ENCODE measurements at places on chromosomes 1 and 21. TPM values are rescaled to one million over a fixed set of nuclear protein-coding genes. Genes with fewer than 3 reads are reported as not detected.

DNA sequence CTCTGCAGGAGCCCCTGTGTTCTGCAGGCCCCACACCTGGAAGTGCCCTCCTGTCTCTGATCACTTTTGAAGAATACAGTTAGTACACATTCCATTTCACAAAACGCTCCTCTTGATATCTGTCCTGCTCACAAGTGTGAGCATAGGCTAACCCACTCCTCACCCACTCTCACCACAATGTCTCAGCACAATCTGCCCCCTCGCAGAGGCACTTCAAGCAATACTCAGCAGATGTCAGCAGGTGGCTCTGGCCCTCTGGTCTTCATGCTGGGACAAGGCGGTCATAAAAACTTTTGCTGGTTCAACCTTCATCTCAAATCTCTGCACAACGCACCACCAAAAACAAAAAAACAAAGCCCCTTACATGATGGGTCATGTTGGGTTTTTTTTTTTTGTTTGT, 671.2 kb downstream of the MATN1 start:
- no peak for DNase-seq

DNA sequence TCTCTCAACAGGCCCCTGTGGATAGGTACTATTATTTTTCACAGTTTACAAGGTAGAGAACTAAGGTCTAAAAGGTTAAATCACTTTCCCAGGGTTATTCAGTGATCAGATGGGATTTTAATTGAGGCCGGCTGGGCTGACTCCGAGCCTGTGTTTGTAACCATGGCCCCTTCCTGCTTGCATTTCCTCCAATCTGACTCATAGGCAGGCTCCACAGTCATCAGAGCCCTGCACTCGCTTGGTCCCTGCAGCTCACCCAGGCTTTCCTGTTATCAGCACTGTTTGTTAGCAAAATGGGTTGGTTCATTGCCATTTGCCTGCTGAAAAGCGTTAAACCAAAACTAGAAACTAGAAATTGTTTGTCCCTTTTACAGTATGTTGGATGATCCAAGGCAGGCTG, 41.4 kb upstream of the LMX1A start:
- DNase-seq: no peak

- no peak for DNase-seq
These were observed 61.3 kb downstream of the BCAR3 start for GRCh38 chr1:93620172-93620840.

DNA sequence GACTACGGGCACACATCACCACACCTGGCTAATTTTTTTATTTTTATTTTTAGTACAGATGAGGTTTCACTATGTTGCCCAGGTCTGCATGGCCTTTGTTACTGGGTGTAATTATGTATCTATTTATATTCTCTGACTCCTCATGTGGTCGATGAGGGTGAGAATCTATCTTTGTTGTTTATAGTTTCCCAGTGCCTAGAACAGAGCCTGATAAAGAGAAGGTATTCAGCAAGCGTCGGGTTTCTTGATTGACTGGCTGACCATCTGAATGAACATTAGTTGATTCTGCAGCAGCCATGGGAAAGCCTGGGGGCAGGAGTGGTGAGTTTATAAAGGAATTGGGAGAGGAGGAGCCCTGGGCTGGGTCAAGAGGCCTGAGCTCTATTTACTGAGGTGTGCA, 28.5 kb downstream of the SERINC2 start:
- no peak for DNase-seq

- no peak for DNase-seq
These were observed 221.8 kb downstream of the NTNG1 start for GRCh38 chr1:107362468-107363140.

DNA sequence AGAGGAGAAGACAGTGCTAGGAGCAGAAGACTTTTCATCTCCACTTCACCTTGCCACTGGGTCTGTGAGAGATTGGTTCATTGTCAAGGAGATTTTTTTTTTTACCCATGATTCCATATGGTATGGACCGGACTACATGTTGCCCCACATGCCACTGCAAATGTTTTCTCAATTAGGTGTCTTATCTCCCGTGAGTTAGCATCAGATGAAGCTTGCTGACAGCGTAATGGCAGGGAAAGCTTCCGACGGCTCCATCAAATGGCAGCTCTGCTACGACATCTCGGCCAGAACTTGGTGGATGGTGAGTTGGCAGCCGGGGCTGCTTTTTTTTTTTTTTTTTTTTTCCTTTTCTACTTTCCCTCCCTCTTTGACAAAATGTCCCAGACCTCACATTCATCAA, 217.2 kb upstream of the NFIA start:
- DNase-seq: no peak

DNA sequence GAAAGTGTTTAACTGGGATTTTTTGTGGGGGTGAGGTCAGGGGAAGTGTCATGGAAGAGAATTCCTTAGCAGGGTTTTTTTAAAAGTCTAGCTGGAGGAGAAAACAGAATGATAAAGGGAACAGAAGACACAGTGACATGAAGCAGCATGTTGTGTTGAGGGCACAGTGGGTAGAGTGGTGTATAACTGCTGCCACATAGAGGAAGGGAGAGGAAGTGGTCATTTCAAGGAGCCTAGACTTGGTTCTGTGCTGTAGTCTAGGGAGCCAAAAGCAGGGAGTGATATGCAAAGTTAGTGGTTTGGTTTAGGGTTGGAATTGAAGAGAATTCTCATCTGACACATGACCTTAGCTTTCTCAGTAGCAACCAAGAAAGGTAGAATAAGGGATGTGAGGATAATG, 10.2 kb downstream of the EEIG2 start:
- DNase-seq: peak; percentile 61

DNA sequence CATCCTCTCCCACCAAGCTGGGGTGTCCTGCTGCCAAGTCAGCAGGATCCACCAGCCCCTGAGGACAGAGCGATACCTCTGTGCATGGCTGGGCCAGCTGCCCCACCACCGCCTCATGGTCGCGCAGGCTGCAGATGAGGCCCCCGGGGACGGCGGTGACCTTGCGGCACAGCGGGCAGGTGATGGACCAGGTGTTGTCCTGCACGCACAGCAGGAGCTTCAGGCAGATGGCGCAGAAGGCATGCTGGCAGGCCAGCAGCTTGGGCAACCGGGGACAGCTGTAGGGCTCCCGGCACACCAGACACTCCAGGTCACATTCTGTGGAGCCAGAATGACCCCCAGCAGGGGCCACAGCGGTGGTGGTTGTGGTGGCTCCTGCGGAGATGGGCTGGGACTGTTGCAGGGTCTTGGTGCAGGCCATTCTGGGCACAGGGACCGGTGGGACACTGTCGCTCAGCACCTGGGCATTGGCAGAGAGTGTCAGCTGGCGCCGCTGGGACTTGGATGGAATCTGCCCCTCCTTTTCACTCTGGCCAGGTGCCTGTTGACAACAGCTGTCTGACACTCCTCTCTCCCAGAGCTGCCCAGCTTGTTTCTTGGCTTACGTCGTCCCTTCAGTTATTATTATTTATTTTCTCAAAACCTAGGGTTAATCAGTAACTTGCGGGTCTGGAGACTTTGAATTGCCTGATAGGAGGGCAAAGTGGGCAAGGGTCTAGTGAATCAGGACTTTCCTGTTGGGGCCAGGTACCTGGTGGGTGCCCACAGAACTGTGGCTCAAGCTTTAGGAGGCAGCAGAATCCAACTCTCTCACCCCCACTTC, at the start of gene RNF186:
RNF186 (minus strand) TSS at position 603 of the 823 bp plus-strand sequence; CDS start at position 421, 182 bp downstream.
- no peak for DNase-seq

DNA sequence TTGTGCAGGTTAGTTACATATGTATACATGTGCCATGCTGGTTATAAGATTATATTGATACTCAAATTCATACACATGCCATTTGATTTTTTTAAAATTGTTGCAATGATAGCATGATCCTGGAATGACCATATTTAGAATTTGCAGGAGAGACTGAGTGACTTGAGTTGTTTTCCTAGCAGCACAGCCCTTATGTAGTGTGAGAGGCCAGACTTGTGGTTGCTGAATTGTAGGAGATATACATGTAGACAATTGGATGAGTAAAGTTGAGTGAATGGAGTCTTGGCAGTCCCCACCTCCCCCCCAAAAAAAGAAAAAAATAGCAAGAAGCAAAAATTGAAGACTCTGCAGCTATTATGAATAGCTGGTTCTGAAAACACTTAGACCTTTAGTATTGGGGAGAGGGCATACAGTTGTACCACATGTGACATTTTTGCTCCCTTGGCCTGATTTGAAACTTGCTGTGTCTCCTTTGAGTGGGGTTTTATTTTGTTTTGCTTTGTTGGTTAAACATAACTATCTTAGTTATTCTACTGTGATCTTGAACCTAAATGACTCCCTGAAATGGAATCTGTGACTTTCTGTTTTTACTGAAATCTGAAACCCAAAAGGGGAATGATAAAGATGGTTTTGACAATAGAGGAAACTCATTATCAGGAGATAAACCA, 280.3 kb downstream of the HMCN1 start:
- DNase-seq: no peak

GRCh38 chr1:40630488-40631223, 34.8 kb downstream of the RIMS3 start:
- no peak for DNase-seq

DNA sequence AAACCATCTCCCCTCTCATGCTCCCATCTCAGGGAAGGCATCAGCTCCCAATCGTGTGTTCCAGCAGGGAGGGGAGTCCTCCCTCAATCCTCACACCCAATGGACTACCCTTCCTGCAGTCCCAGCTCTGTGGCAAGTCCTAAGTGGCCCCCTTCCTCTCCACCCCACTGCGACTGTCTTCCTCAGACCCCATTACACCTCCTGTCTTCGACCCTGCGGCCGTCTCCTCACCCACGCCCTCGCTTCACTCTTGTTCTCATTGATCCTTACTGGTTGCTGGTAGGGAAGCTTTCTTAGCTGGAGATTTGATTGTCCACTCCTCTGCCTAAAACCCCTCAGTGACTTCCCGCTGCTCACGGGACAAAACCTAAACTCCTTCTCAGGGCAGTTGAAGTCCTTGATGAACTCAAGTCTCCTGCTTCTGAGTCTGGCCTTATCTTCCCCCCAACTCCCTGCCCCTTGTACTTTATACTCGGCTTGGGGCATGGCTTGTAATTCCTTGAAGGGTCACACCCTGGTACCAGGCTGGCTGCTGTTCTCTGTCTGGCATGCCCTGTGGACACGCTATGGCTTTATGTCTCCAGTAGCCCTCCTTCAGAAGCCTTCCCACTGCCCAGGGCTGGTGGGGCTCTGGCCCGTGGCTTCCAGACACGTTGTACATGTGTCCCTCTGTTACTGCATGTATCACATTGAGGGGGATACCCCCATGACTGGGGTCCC, 2.3 kb upstream of the EPS8L3 start:
- DNase-seq: no peak

- no peak for DNase-seq
These were observed 570 bp downstream of the KCND3 start for GRCh38 chr1:111988743-111989453.

GRCh38 chr1:45490121-45490625, 790 bp downstream of the TESK2 start:
- peak; percentile 35 for DNase-seq

The ACTL8 gene
- total RNA-seq: not detected

The ZNF496 gene
- 23.8 TPM for total RNA-seq

The RYR2 gene
- not detected for total RNA-seq

The UBXN10 gene
- total RNA-seq: 3.0 TPM

The OR6N1 gene
- not detected for total RNA-seq

The NBPF10 gene
- 3.9 TPM for total RNA-seq

The SLAMF6 gene
- total RNA-seq: not detected

The RAB7B gene
- 23.5 TPM for total RNA-seq

The GPA33 gene
- not detected for total RNA-seq
